ENCODE measurements at places on chromosomes 5 and 9. TPM values are rescaled to one million over a fixed set of nuclear protein-coding genes. Genes with fewer than 3 reads are reported as not detected.

Gene CYLC2
- total RNA-seq, result not detected

GRCh38 chr5:123722451-123722850 lies 210.5 kb downstream of the CSNK1G3 start:
- no peak overlapping the region for H3K27ac ChIP-seq
- no peaks in the 10 kb centered on the region for H3K4me1 ChIP-seq
- no peaks in the 10 kb centered on the region for H3K27me3 ChIP-seq
- no peaks in the 10 kb centered on the region for H3K36me3 ChIP-seq
- DNase-seq, result no peak

GRCh38 chr5:172071309-172071875 lies 65.0 kb upstream of the FBXW11 start:
- H3K27me3 ChIP-seq, result no peaks in the 10 kb centered on the region
- no peak overlapping the region for H3K27ac ChIP-seq
- no peak overlapping the region for H3K4me3 ChIP-seq
- H3K36me3 ChIP-seq, result peaks cover 3% of the 10 kb centered on the region

DNA sequence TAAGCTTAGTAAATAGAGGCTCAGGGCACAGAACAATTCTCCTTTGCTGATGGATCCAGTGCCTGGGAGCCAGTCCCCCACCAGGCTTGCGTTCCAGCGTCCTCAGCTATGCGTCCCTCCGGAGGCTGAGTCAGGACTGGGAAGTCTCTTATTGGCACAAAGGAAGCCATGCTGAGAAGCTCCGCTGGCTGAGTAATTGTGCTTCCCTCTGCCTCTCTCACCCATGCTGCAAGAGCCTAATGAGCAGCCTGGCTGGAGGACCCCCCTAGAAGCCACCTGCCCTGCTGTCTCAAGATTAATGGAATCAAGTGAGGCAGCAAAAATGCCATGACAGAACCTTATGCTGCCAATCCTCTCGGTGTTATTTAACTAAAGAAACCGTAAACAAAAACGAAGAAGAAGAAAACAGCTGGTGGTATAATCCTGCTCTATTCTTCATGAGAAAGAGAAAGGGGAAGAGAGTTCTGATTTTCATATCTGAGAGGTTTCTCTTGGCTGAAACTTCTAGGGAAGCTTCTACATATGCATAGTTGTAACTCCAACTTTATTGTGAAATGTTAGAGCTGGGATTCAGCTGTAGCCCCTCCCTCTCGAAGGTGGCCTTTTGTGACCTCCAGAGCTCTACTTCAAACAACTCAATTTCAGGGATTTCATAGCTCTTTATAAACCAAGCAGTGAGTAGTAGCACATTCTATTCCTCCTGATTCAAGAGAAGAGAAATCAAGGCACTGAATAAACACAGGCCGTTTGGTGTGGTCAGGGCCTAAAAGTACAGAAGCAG lies 185.4 kb upstream of the SEMA6A start:
- no peak overlapping the region for H3K27ac ChIP-seq
- no peaks in the 10 kb centered on the region for H3K36me3 ChIP-seq
- H3K27me3 ChIP-seq, result no peaks in the 10 kb centered on the region
- DNase-seq, result no peak
- H3K4me1 ChIP-seq, result no peaks in the 10 kb centered on the region

DNA sequence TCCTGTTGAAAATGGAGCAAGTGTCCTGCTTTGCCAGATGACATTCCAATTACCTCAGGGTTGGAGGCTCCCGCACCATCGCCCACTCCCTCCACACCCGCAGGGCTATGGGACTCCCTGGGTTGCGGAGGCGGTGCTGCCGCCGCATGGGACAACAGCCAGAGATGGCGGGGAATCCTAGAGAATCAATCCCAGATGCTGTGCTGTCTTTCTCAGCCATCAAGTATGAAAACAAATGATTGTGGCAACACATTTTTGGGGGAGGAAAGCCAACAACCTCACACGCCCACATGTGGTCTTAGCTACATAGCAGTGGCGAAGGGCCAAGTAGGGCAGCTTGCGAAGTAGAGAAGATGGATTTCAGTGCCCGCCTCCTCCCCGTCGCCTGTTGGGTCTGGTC lies 46.7 kb downstream of the IL31RA start:
- H3K4me3 ChIP-seq, result no peak overlapping the region
- no peak for DNase-seq
- H3K27ac ChIP-seq, result no peak overlapping the region
- no peaks in the 10 kb centered on the region for H3K27me3 ChIP-seq
- no peaks in the 10 kb centered on the region for H3K36me3 ChIP-seq

GRCh38 chr5:172490514-172491461 lies 36.5 kb upstream of the SH3PXD2B start:
- no peaks in the 10 kb centered on the region for H3K27me3 ChIP-seq
- no peaks in the 10 kb centered on the region for H3K36me3 ChIP-seq
- H3K27ac ChIP-seq, result no peak overlapping the region

GRCh38 chr5:128156521-128156920 lies 73.0 kb downstream of the SLC12A2 start:
- no peaks in the 10 kb centered on the region for H3K27me3 ChIP-seq
- H3K36me3 ChIP-seq, result no peaks in the 10 kb centered on the region
- no peak for DNase-seq
- no peak overlapping the region for H3K27ac ChIP-seq

- no peak for DNase-seq
- H3K27ac ChIP-seq, result no peak overlapping the region
- no peaks in the 10 kb centered on the region for H3K36me3 ChIP-seq
- no peaks in the 10 kb centered on the region for H3K4me1 ChIP-seq
Measured at GRCh38 chr9:36323926-36324325, 65.7 kb upstream of the GNE start.

DNA sequence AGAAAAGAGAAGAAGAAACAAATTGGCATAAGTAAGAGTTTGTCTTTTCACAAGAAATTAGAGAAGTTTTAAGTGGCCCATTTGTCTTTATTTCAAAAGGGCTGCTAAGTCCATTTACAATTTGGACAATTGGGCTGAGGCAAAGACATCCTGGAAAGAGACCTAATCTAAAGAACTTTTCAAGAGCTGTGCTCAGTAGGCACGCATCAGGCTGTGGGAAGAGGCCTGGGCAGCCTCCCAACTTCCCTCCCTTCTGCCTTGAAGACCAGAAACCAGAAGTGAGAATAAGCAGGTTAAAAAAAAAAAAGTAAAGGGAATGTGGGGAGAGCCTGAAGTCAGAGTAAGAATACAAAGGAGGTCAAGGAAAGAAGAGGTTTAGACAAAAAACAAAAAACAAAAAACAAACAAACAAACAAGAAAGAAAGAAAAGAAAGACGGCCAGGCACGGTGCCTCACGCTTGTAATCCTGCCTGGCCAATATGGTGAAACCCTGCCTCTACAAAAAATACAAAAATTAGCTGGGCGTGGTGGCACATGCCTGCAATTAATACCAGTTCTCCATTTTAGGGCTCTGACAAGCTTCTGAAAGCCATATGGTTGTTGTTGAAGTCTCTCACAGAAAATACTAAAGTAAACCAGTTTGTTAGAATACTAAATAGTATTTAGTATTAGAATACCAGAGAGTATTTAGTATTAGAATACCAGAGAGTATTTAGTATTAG lies 48.0 kb upstream of the CEP78 start:
- H3K4me1 ChIP-seq, result peaks cover 14% of the 10 kb centered on the region
- no peak for DNase-seq
- no peaks in the 10 kb centered on the region for H3K36me3 ChIP-seq
- H3K4me3 ChIP-seq, result no peak overlapping the region
- no peaks in the 10 kb centered on the region for H3K27me3 ChIP-seq

GRCh38 chr5:131466171-131466766 lies 168.8 kb downstream of the RAPGEF6 start:
- DNase-seq, result no peak
- H3K4me3 ChIP-seq, result no peak overlapping the region
- H3K4me1 ChIP-seq, result no peaks in the 10 kb centered on the region

All from B cell (primary cell).